Stimulated activated naive CD4-positive, alpha-beta T cell (primary cell): ENCODE measurements at places on chromosomes 4 and X.

GRCh38 chr4:183875251-183875825 lies 29.8 kb upstream of the STOX2 start:
- no peak for DNase-seq

DNA sequence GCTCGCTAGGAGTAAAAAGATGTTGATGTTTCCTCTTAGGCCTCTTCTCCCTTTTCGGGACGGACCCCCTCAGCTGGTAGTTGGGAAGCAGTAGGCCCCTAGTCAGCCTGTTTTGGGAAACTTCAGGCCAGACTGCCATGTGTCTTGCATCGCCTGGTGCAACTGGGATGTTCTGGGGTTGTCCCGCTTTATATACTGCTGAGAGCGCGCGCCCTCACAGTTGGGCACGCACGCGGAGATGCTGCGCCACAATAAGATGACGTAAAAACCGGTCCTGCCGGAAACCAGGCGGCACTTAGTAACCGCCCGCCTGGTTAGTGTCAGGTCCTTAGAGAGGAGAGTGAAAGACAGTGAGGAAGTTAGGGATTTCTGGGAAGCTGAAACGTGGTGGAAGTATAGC lies 231.3 kb upstream of the CT83 start:
- DNase-seq: no peak

DNA sequence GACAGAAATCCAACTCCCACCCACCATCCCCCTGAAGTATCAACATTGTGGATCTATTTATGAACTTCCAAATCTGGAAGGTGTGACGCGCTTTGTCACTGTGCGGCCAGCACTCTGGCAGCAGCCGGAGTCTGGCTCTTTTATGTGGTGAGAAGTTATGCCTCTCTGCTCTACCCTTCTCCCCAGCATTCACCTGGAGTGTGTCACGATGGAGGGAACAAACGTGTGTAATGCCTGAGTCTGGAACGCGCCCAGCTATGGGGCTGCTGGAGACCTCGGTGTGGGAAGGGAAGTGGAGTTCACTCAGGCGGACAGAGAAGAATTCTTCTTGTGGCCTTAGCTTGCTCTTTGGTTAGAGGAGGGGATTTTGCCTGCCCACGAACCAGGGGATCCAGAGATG lies 222.1 kb upstream of the RPL34 start:
- no peak for DNase-seq

DNA sequence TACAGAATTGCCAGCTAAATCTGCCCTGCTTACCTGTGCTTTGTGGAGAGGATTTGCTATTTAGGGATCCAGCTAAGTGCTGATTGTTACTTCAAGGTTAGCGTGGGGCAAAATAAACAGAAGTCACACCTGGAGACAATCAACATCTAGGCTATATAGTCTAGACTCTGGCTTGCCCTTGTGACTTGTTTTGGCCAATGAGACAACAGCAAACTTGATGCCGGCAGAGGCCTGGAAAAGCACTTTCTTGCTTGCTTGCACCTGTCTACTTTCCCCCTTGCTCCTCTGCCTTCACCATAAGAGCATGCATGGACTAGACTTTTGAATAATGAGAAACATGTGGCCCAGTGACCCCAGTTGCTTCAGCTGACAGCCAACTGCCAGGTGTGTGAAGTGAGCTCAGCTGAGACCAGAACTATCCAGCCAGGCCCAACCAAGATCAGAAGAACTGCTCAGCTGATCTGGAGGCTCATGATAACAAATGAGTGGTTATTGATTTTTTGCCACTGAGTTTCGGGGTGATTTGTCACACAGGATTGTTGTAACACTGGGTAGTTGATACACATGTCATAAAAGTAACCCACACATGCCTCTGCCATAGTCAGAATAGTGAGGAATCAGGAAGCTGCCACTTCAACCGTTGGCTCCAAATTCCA lies 164.4 kb downstream of the RBMX2 start:
- DNase-seq: no peak

- no peak for DNase-seq
These were observed 11.2 kb downstream of the CDKN2AIP start for GRCh38 chr4:183455431-183456195.

GRCh38 chr4:28254003-28254402 lies 1393.4 kb downstream of the STIM2 start:
- no peak for DNase-seq

DNA sequence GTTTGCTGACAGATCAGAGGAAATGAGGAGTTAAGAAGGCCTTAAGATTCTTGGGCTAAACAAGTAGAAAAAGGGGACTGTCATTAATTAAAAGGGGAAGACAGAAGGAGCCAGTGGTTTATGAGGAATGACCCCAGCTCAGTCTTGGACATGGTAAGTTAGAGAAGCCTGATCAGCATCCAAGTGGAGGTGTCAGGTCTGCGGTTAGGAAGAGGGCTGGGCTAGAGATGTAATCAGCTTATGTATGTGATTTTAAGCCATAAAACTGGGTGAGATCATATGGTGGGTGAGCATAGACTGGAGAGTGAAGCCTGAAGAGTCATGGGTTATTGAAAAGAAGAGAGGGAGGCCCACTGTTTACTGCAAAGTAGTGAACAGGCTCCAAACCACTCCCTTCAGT lies 246.1 kb downstream of the NR3C2 start:
- no peak for DNase-seq

GRCh38 chrX:39398215-39398962 lies 597.1 kb downstream of the MID1IP1 start:
- DNase-seq: no peak

- DNase-seq: no peak
These were observed 87.2 kb downstream of the AREG start for GRCh38 chr4:74531963-74532794.
